ENCODE measurements at places on chromosomes 4 and X.

DNA sequence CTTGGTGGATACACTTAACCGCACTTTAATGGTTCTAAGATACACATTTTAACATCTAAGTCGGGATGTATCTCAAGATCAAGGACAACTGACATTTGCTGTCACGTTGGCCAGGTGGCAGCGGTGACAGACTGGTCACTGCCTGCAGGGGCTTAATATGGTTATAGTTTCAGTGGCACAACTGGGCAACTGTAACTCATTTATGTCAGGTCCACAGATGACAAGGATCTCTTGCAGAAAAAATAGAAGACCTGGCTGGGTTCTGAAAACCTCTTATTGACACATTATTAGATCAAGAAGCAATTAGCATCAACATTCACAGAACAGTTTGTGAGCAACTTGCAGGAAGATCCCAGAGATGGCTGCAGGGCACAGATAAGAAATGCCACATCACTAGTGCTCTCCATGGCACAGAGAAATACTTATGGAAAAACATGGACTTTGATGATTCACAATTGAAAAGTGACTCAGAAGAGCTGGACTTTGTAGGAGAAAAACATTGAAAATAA lies 99.6 kb upstream of the SORBS2 start:
- no peak for DNase-seq

DNA sequence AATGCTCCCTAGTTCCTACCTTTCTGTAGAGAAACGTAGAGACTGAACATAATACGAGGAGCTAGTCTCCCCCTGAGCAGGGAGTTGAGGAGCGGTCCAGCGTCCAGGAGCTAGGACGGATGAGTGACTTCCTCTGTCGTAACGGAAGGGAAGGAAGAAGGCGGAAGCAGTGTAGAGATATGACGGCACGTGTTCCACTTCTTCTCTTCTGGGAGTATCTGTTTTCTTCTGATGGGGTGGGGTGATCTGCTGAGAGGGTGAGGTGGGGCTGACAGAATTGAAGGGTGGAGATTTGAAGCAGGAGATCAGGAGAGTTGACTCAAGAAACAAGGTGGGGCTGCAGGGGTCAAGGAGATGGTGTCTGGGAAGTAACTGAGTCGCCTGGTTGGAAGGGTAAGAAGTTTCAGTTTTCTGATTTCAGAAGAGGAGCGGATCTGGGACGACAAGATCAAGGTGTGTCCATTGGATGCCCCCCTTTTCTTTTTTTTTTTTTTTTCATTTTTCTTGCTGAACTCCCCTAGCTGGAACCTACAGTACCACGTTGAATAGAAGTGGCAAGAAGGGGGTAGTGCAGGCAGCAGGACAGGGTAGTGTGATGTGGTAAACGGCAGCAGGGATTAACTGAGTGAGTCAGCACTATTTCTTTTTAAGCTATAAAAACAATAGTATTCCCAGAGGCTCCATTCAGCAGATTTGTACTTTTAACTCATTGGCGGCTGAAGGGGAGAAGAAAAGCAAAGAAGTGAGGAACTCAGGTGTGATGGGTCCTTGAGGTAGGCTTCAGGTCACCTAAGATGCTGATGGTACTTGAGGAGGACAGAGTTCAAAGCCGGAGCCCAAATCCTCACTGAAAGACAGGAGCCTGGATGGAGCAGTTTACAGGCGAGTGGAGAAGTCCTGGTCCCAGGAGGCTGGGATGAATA lies 50.8 kb upstream of the SETD7 start:
- no peak for DNase-seq

GRCh38 chr4:78293348-78293747 lies 236.2 kb downstream of the FRAS1 start:
- DNase-seq: no peak

- no peak for DNase-seq
Observed at GRCh38 chr4:26476545-26476944, 13.7 kb downstream of the CCKAR start.

DNA sequence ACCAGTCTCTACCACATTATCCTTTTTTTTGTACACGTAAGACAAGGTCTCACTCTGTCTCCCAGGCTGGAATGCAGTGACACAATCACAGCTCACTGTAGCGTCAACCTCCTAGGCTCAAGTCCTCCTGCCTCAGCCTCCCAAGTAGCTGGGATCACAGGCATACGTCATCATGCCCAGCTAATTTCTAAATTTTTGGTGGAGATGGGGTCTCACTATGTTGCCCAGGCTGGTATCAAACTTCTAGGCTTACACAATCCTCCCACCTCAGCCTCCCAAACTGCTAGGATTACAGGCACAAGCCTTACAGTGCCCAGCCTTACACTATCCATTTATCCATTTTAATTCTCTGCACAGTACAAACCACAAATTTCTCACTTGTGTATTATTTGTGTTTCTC lies 58.0 kb downstream of the CLOCK start:
- DNase-seq: no peak

DNA sequence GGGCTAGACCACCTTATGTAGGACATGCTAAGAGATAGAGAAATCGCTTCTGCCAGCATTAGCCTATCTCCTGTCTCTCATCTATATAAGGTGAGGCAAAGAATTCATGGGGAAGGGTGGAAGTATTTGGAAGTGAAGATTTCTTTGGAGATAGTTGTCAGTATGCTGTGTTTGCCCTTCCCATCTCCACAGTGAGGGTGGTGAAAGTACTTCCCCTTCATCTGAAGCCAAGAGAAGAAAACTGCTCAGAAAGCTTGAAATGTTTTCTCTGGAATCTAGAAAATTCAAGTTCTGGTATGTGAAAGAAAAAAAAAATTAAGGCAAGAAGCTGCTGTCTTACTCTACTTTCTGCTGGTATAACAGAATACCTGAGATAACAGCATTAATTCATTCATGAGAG lies 12.3 kb upstream of the ADH5 start:
- DNase-seq: no peak

DNA sequence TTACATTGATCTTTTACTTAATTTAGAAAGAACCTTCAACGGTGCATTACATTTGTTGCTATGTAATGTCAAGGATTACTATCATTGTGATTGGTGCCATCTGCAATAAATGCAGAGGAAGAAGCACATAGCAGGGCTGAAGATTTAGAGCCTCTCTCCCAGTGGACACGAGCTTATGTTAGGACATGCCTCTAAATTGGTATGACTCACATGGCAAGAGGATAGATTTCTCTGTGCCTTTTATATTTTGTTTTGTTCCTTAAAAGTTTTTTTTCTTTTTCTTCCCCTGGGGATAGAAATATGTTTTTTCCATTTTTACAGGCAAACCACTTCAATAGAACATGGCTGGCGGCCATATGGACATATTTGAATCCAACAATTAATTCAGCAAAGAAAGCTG lies 205.0 kb upstream of the HAND2 start:
- DNase-seq: no peak

- DNase-seq: no peak
Observed at GRCh38 chr4:4425696-4426095, 38.8 kb downstream of the NSG1 start.

GRCh38 chrX:5236096-5236495 lies 992.6 kb downstream of the NLGN4X start:
- DNase-seq: no peak

DNA sequence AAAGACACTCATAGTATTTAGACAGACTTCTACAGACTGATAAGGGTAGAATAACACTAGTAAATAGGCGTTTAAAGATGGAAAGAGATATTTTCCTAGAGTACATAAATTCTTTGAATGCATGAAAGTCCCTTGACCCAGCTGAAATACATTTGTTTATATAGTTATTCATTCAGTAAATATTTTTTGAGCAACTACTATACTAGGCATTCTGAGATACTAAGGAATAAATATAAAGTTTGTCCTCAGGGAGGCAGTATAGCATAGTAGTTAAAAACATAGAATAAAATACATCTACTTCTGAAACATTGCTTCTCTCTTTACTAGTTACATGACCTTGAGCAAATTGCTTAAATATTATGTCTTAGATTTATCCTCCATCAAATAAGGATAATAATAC lies 27.4 kb downstream of the HMGN5 start:
- DNase-seq: no peak

Data from activated T-cell treated with anti-CD3 and anti-CD28 coated beads for 1 hour (primary cell).